Hematopoietic multipotent progenitor cell treated with erythropoietin and hydrocortisone succinate and interleukin-3 and kit ligand, for 15 days (in vitro differentiated cells): ENCODE measurements at places on chromosomes 3 and 15.

DNA sequence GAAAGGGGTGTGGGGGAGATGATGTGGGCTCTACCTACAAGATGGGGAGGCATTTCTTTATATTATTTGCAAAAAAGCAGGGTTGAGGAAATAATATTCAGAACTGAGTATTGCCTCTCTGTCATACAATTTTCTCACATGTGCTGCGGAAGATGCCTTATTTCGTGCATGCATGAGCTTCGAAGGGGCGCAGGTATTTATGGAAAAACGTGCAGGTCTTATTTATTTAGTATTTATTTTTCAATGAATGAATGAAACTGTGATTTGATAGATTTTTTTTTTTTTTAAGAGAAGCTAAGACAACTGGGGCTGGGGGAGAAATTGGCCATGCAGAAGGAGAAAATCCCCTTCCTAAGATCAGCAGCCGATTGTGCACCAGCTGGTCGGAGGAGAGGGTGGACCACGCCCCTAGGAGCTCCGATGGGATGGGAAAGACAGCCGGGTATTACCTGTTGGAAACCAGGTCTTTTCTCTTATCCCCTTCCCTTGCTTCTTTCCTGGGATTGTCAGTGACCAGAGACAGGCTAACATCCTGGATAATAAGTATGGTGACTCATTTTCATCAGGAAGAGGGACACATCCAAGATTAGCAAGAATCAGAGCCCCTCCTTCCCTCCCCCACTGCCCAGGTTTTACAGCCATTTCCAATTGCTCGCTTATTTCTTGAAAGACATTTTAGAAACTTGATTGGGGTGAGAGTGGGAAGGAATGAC, 875 bp downstream of the GAP43 start:
- no peak for DNase-seq

- DNase-seq = no peak
These were observed 42.6 kb upstream of the POLG start for GRCh38 chr15:89377024-89377841.

GRCh38 chr3:55445551-55445950, 41.6 kb downstream of the WNT5A start:
- DNase-seq = no peak

DNA sequence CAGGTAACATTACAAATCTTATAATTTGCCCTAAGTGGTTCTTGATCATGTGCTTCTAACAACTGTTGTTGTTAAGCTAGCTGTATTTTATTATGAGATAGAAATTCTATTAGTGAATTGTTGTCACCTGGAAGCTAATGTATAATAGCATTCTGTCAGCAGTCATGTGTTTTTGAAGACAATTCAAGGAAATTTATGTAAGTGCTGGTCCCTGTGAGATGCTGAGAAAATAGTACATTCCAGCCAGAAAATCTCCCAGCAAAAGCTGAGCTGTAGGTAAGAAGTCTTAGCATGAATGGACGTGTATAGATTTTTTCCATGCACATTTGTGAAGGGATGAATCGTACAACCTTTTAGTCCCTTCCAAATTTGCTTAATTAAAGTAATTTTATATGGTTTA, 120.0 kb upstream of the C15orf61 start:
- DNase-seq = no peak

DNA sequence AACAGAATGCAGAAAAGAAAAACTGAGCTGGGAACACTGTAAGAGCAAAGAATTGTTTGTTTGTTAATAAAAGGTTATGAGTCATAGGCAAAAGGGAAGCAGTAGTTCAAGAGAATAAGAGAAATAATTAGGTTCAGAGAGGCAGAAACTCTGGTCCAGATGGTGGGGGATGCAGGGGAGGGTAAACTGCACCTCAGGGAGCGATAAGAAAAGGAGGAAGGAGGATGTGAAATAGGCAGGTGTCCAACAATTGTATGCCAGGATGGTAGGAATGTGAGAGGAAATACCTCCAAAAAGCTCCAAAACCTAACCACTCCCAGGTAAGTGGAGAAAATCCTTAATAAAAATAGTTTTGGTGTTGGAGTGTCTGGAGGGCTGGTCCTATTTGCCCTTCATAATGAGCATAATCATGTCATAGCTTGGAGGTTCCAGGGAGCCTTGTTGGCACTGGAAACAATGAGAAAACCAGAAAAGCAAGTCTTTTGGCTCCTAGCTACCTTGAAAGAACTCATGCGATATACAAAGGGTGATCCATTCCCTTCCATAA, 405.4 kb upstream of the TBL1XR1 start:
- no peak for DNase-seq

DNA sequence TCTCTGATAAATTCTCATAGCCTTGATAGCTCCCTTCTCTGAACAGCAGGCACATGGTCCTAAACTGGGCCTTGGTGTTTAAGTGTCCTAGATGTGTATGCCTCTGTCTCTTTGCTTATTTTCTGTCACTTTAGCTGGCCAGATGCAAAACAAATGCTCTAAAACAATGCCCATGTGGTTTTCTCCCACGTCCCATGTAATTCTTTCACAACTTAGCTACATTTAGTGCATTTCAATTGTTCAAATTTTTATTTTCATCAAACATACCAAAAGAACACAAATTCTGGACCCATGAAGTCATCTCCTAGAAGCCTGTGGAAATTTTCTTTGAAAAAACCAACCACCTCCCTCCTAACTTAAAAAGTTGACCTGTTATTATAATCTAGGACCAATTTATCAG, 491.3 kb upstream of the AGTR1 start:
- DNase-seq = no peak

DNA sequence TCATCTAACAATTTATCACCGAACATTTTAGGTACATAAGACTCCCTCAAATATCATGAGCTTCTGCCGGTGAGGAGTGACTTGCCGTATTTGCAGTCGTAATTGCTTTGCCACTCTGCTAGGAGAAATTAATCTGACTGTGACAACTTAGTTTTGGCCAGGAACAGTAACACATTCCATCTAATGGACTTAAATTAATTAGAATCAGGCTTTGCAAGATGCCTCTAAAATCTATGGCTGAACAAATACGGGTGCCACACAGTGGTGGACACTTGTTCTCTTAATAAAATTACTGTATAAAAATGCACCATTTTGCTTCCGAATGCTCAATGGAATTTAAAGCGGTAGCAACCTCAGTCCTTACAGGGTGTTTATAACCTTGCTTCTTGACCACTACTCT, 27.6 kb upstream of the BDH1 start:
- DNase-seq = no peak

- DNase-seq = no peak
These were observed 186.7 kb downstream of the NLGN1 start for GRCh38 chr3:173584093-173584837.

- no peak for DNase-seq
These were observed 641.4 kb upstream of the CBLB start for GRCh38 chr3:106510206-106510605.

DNA sequence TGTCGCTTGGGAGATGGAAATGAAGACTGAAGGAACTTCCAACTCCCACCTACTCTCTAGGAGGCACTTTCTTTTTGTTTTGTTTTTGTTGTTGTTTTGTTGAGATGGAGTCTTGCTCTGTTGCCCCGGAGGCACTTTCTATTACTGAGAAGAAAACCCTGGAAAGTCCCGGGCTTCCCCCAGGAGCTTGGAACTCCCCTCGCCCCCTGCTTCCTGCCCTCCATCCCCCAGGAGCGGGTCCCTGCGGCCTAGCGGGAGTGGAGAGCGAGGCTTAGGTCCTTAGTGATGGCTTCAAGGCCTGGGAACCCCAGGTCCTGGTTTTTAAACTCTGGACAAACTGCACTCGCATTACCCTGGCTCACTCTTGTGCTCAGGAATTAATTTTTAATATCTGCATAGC, 195.7 kb downstream of the OCA2 start:
- no peak for DNase-seq

DNA sequence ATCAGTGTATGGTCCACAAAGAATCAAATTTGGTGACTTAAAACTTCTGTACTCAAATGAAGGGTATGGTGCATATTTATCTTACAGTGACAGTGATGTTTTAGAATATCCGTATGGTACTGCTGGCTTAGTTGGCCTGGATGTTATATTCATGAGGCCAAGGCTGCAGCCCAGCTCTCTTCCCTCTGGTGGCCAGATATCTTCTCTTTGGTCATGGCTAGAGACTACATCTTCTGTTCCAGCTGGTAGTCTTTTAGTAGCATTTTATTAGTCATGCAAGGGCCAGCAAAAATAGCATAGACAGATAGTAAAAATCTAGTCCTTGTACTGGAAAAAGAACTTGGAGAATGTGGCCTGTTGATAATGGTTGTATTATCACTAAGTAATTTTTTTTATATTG, 124.0 kb upstream of the ROPN1 start:
- DNase-seq = no peak

DNA sequence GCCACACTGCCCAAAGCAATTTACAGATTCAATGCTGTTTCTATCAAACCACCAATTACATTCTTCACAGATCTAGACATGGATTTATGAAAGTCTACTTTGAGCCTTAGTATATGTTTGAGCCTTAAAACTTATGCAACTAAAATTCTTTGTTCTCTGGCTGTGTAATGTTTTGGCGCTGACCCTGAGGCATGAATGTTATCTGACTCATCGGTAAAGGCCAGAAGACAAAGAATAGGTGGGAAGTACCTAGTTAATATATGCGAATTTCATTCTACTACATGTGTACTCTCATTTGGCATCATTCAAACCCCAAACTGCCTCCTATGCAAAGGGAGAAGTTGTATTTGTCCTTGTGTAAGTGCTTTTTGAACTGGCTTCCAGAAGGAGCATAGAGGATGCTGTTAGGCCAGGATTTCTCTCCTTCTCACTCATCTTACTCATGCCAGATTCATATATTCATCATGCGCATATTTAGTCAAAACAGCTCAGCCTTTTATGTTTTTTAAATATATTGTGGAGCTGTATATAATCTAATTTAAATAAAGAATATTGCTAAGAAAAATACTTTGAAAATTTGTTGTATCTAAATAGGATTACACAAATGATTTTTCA, 204.2 kb downstream of the NFKBIZ start:
- no peak for DNase-seq

DNA sequence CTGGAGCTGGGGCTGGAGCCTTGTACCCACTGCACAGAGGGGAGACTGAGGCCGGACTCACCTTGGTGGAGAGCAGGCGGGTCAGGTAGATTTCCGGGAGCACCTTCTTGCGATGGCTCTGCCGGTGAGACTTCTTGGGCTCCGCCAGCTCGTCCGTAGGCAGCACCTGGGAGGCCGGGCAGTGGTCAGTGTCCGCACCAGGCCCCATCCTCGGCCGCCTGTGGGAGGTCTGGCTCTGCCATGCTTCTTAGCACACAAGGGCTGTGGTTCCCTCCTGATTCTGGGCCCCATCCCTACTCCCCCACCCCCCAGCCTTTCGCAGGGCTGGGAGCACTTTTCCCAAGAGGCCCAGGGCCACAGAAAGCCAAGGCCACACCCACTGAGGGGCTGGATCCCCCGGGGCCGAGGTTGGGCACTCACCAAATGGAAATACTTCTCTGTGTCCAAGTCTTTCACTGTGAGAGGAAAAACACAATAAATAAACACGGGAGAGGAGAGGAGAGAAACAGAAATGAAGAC, 17.4 kb downstream of the H1-8 start:
- no peak for DNase-seq

DNA sequence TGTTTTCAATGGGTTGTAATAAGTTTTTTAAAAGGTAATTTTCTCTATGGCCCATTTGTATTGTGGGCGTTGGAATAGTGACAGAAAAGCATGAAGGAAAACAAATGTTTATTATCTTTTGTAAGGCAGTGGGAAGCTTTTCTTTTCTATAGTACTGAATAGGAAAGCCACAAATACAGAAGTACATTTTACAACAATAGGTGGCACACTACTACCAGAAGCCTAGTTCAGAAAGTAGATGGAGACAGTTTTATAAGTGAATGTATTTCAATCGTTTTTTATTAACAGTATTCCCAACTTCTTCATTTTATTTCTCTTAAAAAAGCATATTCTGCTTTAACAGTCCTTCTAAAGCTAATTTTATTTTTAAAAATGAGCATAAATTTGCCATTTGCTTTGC, 296.7 kb downstream of the PTPRG start:
- no peak for DNase-seq

DNA sequence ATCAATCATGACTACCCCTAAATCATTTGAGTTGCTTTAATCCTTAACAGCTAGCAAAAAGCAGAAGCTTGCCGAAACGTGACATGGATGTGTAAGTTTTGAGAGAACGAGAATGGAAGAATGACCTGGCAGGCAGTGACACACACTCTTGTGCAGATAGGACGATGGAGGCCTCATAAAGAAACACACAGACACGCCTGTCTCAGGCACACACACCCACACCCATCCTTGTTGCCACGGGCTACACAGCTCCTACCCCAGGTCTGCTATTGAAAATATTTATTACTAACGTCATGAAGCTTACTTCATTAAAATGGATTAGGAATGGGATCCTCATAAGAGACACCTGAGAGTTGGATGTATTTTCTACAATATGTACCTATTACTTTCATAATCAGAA, 8.5 kb downstream of the MYO5C start:
- DNase-seq = no peak

DNA sequence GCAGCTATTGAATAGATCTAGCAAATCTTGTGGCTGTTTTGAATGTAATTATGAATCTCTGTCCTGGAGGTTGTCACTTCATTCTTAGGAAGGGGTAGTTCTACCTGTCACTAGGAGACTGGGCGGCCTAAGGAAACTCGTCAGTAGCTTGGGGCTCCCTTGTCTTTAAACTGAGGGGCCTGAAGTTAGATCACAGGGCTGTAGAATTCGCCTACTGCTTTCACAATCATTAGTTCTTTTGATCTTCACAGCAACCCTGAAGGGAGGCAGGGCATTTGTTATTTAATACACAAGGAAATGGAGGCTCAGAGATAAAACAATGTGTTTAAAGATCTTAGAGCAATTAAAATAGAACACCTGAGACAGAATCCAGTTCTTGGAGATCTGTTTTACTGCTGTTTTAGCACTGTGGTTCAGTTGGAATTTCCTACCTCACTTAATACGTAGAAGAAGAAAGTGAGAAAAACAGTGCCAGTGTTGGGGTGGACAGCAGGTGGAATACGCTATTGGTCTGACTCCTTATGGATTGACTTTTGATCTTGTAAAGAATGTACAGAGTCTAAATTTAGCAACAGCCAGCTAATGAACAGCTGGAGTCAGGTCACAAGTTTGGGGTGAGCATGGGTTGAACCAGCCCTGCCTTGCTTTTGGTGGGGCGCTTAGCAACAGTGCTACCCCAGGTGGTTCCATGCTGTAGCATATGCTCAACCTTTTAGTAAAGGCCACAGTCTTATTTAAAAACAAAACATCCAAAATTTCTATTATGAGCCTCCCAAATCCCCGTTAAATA, 71.4 kb upstream of the BHLHE40 start:
- no peak for DNase-seq

DNA sequence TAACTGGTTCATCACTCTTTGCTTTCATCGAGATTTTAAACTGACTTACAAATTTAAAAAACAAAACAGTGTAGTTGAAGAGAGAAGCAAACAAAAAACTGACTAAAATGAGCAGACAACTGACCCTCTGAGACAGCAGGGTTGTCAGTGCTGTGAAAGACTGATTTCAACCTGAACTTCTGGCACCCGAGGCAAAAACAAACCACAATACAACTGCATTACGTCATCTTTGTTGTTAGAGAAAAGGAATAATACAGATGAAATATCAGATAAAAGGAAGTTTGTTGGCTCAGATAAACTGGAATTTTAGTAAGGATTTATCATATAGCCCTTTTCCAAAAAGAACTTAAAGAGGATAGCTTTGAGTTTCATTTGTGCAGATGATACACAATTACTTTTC, 51.1 kb downstream of the PARP15 start:
- no peak for DNase-seq

- no peak for DNase-seq
These were observed 8.0 kb upstream of the SLC22A13 start for GRCh38 chr3:38257583-38257982.
